ENCODE measurements at places on chromosomes 3 and 15.

DNA sequence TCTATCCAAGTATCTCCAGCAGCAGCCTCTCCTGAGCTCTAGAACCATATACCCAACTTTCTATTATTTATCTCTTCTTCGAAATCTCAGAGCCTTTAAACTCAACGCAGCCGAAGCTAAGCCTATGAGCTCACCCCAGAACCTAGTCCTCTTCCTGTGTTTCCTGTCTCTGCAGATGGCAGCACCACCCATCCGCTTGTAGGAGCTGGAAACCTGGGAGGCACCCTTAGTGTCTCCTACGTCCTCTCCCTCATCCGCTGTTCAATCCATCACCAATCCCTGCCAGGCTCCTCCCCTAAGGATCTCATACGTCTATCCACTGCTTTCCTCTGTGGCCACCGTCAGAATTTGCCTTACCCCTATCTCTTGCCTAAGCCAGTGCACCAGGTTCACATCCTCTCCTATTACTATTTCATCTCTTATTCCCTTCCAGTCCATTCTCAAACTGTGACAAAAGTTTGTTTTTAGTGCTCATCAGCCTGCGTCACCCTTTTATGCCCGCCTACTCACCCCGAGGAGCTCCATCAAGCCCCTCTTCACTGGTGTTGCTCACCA, 9.6 kb downstream of the VGLL4 start:
- DNase-seq: no peak

- no peak for DNase-seq
These were observed 19.3 kb downstream of the PDIA5 start for GRCh38 chr3:123085932-123086627.

- peak; percentile 84 for DNase-seq
These were observed 67.7 kb downstream of the CYP19A1 start for GRCh38 chr15:51270706-51271105.

DNA sequence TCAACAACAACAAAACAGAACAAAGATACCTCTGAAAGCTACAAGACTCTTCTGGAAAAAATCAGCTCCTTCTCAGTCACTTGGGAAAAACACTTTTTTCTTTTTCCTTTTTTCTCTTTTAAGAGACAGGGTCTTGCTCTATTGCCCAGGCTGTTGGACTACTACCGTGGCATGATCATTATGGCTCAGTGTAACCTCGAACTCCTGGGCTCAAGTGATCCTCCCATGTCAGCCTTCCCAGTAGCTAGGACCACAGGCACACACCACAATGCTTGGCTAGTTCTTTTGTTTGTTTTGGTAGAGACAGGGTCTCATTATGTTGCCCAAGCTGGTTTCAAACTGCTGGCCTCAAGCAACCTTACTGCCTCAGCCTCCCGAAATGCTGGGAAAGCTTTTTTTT, 12.8 kb downstream of the MYO9A start:
- no peak for DNase-seq

GRCh38 chr3:189908646-189909045, 212.1 kb downstream of the P3H2 start:
- no peak for DNase-seq

DNA sequence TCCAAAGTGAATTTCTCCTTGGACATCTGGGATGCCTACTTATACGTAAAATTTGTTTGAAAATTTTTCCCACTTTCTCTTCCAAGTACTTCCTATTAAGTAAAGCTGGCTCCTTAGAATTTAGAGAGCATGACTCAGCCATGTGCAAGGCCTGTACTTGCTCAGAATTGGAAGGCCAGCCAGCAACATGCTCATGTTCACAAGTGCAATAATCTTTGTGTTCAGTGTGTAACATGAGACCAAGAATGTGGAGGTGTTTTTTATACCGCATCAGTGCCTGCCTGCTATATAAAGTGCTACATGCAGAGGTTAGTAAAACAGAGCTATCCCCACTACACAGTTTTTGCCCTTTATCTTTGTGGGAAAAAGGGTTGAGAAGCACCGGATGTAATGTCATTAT, 151.9 kb upstream of the FEZF2 start:
- DNase-seq: no peak

DNA sequence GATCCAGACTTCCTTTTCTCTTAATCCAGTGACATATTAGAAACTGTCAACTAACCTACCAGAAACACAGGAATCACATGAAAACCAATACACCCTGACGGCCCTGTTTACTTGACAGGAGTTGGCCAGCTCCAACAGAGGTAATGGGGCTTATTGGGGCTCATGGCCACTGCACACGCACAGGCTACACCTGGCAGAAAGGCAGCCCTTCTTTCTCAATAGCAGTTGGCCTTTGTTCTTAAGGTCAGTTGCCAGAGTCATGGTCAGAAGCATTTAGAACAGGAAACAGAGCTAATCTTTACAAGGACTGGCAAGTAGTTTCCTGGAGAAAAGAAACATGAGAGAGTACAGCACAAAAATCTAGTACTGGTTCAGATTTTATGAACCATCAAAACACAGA, 181.8 kb downstream of the MAGI1 start:
- no peak for DNase-seq

DNA sequence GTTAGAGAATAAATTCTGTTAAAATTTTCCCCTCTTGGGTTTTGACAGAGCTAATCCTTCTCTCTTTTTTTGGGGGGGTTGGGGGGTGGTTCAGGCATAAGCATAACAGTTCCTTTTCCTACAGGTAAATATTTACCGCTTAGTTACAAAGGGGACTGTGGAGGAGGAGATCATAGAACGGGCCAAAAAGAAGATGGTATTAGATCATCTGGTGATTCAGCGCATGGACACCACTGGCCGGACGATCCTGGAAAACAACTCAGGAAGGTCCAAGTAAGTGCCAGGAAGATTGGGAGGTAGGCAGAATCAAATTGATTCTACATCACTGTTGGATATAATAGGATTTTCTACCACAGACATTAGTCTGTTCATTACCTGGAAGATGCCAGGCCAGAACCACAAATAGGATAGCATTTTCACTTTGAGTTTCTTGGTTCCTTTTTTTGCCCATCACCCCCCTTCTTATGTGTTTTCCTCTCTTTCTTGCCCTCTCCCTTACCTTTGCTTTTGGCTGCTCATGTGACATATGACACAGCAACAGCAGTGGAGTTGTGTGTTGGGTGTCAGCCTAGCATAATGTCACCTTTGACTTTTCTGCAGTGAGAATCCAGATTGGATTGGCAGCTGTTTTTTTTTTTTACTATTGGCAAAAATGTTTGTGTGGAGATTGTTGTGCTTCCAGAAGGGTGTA, 79.0 kb downstream of the CHD2 start:
- no peak for DNase-seq

DNA sequence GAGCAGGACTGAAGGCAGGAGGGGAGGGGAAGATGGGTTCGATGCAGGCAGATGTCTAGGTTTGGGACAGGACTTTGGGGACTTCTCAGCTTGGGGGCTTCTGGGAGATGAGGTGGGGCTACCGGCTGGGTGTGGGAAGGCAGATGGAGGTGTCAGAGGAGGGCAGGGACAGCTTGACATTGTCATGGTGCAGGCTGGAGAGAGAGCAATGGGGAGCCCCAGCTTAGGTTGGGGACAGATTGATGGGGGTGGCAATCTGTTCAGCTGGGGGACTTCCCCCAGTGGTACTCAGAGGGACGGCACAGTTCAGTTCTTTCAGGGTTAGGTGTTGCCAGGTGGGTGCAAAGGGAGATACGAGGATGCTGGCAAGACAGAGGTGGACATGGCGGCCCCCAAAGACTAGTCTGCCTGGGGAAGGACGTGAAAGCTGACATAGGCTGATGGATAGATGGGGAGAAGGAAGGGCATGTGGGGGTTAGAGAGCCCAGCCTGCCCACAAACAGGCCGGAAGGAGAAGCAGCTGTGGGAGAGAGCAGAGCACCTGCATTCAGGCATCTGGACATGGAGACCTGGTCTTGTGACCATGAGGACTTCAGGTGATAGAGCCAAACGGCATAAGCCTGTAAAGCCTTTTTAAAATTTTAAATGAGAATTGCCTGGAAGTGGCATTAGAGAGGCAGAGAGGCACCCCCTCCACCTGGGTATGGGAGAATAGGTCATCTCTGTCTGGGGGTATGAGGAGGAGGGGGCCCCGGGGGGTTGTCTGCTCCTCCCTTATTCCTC, 21.1 kb downstream of the ACAA1 start:
- DNase-seq: no peak

DNA sequence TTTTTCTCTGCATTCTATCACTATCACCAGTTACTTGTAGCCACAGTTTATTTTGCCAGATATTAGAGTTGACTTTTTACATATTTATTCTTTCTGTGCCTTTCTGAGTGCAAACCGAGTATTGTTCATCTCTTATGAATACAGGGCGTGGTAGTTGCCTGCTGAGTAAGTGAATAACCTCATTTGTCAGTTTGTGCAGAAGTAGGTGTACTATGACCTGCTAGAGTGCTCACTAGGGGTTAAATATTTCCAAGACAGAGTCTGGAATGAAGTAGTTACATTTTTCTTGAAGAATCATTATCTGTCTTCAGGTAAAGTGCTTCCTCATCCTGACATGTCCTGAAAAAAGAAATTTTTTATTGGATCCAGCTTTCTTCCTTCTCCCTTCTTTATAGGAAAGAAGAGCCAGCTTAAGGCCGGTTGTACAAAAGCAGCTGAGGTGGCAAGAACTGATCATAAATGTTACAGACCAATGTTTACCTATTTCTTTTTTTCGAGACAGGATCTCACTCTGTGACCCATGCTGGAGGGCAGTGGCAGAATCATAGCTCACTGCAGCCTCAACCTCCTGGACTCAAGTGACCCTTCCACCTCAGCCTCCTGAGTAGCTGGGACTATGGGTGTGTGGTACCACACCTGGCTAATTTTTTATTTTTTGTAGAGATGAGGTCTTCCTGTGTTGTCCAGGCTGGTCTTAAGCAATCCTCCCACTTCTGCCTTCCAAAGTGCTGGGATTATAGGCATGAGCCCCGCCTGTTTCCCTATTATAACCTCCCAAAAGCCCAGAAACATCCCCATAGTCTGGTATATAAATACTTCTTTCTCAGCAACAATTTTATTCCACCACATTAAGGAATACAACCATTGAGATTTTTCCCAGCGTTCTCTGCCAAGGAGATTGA, 182.5 kb downstream of the TPRG1 start:
- no peak for DNase-seq

- no peak for DNase-seq
These were observed 180.0 kb downstream of the ERC2 start for GRCh38 chr3:56288258-56288657.

DNA sequence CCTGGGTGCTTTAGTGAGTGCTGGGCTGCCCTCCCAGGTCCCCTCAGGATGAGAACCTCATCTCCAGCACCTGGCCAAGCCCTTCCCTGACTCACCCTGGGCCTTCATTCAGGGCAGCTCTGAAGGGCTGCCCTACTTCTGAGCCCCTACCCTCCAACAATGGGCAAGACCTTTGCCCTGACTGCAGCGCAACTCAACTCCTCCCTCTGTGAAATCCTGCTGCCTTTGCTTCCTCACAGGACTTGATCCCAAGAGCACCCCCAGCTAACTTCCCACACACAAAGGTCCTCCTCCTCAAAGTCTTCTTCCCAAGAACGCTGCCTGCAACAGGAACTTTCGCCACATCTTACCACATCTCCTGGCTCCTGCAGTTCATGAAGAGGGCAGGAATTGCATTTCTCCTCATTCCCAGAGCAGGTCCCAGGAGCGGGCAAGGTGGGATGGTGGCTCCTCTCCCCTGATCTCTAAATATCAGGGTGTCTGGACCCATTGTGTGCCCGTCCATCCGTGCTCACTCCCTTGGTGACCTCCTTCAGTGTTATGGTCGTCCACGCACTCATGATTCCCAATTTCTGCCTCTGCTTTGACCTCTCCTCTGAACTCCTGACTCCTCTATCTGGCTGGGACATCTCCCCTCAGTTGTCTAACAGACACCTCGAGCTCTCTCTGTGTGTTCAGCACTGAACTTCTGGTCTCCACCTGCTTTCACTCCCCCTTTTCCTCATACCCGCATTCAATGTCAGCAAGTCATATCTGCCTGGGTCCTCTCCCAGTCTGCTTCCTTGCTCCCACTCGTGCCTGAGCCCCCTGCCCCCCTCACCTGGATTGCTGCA, 4.5 kb upstream of the SSUH2 start:
- DNase-seq: no peak

DNA sequence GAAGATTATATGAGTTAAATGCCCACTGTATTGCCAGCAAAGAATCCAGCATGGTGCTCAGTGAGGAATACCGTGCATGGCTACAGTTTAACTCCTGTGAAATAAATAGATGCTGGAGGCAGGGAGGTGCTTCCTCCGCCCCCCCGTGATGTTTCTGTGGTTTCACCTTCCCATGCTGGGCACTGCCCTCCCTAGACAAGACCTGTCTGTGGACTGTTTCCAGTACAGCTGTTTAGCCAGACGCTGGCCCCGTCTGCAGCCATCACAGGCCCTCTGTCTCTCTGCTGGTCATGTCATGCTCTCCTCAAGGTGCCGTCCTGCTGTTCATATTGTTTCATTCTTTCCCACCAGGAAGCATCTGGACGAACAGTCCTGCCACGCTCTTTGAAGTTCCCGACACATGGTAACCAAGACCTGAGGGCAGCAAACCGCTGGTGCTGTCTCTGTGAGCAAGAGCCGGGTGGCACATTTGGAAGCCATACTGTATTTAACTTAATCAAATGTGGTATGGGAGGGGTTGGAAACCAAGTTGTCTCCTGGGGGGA, 31.4 kb downstream of the GOLGA8S start:
- DNase-seq: no peak

DNA sequence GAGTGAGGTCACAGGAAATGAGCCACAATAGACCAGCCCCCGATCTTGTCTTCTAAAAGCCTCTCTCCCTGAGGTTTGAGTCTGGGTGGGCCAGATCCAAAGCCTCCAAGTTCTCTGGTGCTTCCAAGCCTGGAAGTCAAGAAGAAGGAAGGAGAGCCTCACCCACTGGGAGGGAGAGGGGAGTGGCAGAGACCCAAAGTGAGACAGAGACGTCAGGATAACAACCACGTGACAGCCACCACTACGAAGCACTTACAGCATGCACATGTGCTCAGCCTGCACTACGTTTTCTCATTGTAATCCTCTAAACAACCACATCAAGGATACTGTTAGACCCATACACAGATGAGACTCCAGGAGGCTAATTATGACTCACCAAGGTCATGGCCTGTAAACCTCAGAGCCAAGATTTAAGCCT, 197.3 kb upstream of the LINGO1 start:
- no peak for DNase-seq

DNA sequence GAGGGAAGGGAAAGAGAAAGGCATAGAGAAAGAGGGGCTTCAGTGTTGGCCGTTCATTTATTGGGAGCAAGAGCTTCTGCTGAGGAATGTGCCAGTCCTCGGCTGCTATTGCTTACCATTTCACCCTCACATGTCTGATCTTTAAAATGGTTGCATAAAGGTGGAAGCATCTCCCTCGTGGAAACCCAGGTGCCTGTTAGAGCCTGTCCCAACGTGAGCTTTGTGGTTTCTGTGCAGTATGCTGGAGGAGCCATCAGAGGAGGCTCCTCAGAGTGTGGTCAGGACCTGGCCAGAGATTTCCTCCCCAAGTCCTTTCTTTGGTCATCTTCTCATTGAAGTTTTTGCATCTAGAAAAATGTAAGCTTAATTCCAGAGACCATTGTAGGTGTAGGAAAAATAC, 34.4 kb downstream of the PSMD6 start:
- DNase-seq: no peak

Measured in Ammon's horn (tissue), 1 donor.